ENCODE measurements at places on chromosomes 11 and 22.

DNA sequence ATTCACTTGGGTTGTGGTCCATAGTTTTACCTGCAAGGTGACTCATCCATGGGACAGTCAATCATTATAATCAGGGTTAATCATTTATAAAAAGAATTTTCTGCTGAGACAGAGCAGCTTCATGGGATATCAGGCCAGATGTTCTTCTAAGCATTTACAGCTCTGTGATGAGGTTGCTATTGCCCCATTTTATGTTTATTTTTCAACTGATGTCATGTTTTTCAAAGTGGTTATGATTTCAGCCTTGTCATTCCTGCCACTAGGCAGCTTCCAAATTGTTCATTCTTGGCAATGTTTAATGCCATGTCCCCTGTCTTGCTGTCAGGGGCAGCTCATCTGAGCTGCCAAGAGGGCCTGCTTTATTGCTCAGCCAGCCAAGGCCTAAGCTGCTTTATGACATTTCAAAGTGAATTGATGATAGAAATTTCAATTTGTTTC is 35.9 kb upstream of the ZBED5 start:
- peak; percentile 50 for DNase-seq

DNA sequence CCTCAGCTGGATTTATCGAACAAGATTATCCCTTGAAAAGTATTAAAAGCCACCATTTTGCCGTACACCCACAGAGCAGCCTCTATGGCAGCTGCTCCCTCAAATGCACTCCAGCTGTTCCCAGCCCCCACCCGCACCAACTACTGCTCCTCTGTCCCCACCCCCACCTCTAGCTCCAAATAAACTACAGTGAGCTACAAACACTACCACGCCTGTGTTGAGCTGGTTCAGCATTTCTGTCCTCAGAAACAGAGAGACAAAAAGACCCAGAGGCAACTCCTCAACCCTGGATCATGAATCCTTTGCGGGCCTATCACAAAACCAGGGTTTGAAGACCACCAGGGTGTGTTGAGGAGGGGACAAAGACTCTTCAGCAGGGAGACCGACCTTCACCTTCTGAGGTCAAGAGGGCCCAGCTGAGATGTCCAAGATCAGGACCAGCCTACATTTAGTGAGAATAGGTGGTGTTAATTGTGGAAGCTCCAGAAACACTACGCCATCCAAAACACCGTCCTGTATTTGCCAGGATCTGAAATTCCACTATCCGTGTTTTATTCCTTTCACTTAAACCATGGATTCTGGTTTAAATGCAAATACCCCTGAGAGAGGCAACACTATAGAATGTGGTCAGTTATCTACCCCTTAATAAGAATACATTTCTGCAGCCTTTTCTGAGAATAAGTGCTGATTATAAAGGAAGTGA is 195.9 kb downstream of the DSCAML1 start:
- no peak for DNase-seq

DNA sequence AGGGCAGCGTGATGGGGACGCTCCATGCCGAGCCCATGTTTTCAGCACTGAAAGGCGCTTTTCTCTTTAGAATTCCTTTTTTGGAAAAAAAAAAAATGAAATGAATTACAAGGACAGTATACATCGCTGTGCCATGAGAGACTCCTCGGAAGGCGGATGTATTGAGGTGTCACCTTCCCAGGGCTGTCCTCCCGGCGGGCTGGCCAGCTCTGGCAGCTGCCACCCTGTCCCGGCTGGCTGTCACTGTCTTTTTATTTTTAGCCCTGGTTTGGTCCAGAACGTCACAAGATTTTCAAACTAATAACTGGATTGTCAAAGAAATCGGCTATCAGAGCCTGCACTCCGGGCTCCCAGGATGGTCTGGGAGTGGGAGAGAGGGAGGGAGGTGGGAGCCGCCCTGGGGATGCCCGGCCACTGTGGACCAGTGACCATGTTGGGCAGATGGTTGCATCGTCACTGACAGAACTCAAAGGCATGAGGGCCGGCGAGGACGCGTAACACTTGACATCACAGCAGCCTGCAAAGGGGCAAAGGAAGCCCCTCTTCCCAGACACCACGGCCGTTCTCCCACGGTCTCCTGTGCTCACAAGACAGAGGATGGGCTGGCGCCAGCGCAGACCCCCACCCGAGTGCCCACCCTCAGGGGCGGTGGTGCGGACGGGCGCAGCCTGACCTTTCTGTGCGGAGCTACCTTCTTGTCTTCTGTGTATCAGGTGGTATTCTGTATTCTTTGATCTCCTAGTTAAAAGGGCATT is 392.9 kb downstream of the TBC1D22A start:
- no peak for DNase-seq

GRCh38 chr11:24588081-24588480 is 91.2 kb downstream of the LUZP2 start:
- peak; percentile 91 for DNase-seq

DNA sequence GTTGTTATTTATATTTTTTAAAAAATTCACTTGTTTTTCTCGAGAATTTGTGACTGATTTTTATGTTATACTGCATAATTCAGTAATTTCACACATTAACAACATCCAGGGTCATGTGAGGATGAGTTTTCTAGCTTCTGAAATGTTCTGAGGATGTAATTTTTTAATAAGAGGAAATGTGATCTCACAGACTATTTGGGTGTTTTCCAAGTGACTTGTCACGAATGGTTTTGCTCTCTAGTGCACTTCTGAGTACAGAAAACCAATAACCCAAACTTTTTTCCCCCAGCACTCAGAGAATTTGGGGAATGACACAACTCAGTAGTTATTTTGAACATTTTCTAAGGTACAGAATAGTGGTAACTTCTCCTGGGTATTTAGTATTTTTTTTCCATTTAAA is 821.1 kb upstream of the ARHGAP42 start:
- DNase-seq, result no peak

GRCh38 chr11:104286129-104286528 is 122.2 kb upstream of the PDGFD start:
- no peak for DNase-seq

DNA sequence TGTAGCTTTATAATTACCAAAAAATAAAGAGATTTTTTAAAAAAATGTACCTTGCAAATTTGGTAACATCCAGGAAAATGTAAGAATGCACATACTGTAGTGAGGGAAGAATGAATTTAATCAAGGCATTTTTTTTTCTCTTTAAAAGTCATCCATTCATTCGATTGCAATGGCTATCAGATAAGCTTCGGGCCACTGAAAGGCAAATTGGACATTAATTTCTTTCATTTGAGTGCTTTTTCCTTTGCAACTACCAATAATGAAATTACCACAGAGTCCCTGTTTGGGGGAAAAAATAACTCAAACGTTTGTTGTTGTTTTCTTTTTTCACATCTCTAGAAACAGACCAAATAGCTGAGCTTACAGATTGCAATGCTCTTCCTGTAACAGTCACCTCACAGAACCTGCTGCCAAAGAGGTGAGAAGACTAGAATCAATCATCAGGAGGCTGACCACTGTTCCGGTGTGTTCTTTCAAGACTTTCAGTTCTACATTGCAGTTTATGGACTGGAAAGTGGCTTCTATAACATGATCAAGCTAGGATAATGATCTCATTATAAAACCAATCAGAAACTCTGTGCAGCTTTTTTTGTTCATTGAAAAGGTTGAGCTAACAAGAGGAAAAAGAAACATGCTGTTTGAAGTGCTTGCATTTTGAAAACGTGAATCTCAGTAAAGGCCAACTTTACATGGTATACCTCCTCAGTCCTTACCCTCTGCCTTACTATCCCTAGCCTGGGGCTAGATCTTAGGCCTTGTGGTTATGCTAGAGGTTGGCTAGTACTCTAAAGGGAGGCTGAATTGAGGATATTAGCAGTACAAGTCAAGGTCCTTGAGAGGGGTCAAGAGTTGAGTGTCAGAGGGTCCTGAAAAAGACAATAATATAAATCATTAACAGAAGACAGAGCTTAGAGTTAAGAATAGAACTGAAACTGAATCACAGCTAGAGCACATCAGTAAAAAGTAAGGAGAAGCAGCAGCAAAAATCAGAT is 1276.1 kb downstream of the LRRC4C start:
- no peak for DNase-seq

DNA sequence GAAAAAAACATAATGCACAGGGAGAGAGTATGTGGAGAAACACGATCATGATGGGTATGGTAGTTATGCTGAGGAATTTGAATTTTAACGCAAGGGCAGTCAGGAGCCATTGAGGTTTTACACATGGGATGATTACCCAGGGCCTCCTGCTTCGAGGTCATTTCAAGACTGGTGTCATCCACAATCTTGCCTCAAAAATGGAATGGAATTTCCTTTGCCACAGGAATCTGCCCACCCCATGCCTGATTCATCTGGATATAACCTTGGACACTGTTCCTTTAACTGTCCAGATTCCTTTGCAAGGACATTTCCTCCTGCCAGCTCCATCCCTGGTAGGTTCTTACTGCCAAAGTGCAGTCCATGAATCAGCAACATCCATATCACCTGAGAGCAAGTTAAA is 655.9 kb upstream of the TENM4 start:
- peak; percentile 57 for DNase-seq

GRCh38 chr22:33327348-33327860 is 269.2 kb upstream of the SYN3 start:
- no peak for DNase-seq

DNA sequence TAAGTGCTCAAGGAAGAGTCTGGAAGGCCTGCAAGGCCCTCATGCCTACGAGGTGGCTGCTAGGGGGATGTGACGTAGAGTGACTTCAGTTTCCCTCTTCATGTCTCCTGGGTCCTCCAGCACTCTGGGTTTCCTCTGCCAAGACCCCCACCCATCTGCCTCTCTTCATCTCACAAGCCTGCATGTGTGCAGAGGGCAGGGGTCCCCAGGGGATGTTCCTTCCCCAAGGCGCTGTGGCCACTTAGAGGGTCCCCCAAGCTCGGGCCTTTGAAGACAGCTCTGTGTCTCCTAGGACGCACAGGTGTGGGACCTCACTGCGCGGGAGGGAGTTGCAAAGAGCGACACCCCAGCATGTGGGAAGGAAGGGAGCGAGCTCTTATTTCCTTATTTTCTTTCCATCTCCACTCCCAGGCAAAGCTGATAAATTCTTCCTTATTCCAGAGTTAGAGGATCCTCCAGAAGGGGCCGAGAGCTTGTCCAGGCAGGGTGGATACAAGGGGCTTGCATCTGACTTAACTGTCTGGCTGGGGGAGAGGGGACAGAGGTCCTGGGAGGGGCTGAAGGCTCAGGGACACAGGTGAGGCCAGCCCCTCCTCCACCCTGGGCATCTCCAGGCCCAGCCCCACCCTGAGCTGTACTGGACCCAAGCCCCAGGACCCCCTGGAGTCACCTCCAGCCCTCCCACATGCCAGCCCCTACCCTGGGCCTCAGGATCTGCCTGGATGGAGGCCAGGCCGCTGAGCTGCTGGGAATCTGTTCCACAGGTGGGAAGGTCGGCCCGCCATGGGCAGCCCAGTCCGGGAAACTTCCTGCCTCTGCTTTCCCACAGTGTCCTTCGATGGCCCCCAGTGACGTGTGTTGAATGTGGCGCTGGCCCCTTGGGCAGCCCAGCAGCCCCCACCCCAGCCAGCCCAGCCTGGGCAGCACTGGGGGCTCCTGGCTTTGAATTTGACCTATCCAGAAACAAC is 59.7 kb upstream of the KCNQ1OT1 start:
- no peak for DNase-seq

GRCh38 chr22:41532908-41533825 is 11.1 kb downstream of the POLR3H start:
- DNase-seq, result peak; percentile 34

- DNase-seq, result no peak
Measured at GRCh38 chr11:11482730-11483129, 129.7 kb upstream of the CSNK2A3 start.

DNA sequence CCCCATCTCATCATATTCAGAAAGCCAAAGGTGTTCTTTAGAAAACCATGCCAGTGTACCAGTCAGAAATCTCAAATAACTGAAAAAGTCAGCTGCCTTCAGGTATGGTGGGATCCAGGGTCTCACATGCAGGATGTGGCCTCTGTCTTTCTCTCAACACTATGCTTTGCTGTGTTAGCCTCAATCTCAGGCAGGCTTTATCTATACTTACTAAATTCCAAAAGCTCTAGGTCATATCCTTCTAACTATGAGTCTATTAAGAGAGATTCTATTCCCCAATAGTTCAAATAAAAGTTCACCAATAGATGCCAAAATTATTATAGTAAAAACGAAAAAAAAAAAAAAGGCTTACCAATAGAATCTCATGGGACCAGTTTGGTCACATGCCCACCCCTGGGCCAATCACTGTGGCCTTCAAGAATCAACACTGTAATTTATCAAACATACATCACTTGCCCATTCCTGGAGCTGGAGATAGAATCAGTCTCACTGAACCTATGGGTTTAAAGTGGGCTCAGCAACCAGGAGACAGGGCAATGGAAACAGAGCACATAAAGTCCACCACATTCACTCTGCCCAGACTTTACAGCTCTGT is 38.0 kb upstream of the APLNR start:
- DNase-seq, result peak; percentile 54

DNA sequence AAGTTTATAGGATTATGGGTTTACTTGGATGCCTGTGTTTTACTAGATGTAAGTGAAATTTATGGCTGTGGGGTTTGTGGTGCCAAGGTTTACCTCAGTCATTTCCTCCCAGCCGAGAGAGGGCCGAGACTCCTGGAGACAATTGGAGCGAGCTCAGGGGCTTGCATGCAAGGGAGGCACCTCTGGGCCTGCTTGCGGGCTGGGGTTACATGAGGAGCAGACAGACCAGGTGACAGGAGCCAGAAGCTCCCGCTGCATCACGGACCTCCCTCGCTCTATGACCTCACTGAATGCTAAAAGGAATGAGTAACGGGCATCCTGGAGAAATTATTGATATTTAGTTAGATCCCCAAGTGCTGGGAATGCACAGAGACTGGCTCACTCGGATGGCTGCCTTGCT is 275.2 kb upstream of the KIRREL3 start:
- DNase-seq, result no peak

DNA sequence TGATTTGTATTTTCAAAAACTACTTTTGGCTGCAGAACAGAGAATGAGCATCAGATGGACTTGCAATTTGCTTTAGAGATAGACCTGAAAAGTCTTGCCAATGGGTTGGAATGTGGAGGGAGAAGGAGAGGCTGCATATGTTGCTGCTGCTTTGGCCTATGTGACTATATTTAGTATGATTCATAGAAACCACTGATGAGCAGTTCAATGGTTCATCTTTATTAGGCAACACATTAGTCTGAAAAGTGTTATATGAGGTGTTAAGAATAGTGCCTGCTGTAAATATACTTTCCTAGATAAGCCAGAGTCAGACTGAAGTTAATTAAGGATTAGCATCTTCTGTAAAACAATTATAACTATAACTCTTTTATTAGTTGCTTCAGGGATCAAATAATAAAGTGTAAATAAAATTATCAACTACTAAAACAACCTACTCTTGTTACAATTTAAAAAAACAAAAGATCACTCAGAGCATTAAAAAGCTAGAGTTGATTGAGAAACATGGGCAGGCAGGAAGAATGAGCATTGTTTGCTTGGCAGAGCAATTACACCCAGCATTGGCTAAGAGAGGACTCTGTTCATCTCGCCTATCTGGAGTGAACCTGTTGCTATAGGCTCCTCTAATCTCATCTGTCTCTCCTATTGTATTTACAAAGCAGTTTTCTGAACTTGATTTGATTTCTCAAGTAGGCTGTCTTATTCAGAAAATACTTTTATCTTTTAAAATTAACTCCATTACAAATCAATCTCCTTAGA is 36.3 kb downstream of the HORMAD2 start:
- DNase-seq, result peak; percentile 92
